ENCODE measurements at places on chromosomes 2 and 18. TPM values are rescaled to one million over a fixed set of nuclear protein-coding genes. Genes with fewer than 3 reads are reported as not detected.

DNA sequence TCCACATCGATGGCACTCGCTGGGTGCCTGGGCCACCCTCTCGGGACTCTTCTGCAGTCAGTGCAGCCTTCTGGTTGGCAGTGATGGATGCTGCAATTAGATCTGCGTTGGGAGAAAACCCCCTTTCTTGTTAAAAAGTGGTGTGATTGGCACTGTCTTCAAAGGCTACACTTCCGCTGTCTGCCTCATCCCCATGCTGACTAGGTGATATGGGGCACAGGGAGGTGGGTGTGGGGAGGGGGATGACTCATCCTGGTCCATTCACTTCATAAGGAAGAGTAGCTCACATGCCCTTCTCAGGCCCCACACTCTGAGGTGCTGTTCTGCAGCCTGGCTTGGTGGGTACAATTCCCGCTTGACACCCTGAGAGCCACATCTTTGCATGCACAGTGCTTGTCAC is 77.4 kb downstream of the THNSL2 start:
- DNase-seq = no peak
- no peak overlapping the region for H3K4me3 ChIP-seq
- no peaks in the 10 kb centered on the region for H3K27me3 ChIP-seq

DNA sequence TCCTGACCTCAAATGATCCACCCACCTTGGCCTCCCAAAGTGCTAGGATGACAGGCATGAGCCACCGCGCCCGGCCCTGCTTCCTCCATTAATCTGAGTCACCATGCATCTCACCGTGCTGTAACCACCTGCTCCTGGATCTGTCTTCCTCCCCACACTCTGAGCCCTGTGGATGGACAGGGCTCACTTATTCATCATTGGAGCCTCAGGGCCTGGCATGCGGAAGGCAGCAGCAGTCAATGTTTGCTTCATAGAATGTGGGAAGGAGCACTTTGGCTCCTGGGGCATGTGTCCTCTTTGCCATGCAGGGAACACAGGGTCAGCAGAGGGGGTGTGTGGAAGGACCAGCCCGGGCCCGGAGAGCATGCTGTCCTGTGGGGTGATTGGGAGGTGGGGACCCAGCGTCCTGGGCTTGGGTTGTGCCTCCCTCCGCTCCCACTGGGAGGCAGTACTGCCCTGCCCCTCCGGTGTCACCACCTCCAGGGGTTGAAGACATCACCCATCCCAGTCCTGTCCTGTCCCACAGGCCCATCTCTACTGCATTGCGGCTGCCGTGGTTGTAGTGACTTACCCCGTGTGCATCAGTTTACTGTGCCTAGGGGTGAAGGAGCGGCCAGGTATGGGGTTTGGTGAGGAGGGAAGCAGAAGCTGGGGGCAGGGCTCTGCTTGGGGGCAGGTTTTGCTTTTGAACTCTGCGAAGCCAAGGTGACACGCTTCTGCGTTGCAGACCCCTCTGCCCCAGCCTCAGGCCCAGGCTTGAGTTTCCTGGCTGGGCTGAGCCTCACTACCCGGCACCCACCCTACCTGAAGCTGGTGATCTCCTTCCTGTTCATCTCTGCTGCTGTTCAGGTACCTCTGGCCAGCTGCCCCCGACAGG is 11.5 kb downstream of the MFSD2B start:
- no peaks in the 10 kb centered on the region for H3K27me3 ChIP-seq
- no peak overlapping the region for H3K4me3 ChIP-seq
- peaks cover 3% of the 10 kb centered on the region for H3K4me1 ChIP-seq

The LCT gene
- under 0.01 TPM for total RNA-seq

- DNase-seq = no peak
- H3K4me1 ChIP-seq = no peaks in the 10 kb centered on the region
- no peak overlapping the region for H3K27ac ChIP-seq
- H3K27me3 ChIP-seq = no peaks in the 10 kb centered on the region
- H3K36me3 ChIP-seq = no peaks in the 10 kb centered on the region
Measured at GRCh38 chr2:239715606-239716005, 309.5 kb downstream of the NDUFA10 start.

DNA sequence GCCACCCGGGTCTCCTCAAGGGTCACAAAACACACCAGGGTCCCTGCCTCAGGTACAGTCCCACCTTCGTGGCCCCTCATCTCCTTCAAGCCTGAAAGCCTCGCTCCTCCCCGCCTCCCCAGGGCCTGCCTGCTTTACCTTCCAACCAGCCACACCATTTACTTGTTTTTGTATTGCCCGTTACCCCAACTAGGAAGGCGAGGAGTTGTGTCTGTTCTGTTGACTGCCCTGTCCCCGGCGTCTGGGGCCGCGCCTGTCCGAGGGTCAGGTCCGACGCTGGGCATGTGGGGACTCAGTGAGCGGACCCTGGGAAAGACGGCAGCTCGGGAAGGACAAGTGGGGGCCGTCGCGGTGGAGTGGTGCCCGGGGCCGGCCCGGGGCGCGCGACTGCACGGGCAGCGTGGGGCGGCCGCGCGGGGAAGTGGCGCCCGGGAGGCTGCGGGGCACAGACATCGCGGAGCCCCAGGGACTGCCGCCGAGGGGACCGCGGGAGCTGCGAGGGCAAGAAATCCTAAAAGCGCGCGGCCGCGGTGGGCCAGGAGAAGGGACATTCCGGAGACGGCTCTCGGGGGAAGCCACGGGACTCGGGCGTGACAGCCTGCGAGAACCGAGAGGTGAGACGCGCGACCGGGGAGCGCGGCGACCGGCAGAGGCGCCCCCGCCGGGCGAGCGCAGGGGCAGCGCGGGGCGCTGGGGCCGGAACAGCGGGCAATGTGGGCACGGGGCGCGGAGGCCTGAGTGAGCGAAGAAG is 797 bp upstream of the GRHL1 start:
- H3K4me3 ChIP-seq = peak overlapping the region; percentile 65
- no peak overlapping the region for H3K27ac ChIP-seq
- no peaks in the 10 kb centered on the region for H3K36me3 ChIP-seq
- no peak for DNase-seq

GRCh38 chr2:202221873-202222272 is 16.5 kb downstream of the SUMO1 start:
- peaks cover 15% of the 10 kb centered on the region for H3K36me3 ChIP-seq
- H3K4me3 ChIP-seq = no peak overlapping the region
- H3K27ac ChIP-seq = peak overlapping the region; percentile 36
- peaks cover 4% of the 10 kb centered on the region for H3K4me1 ChIP-seq
- H3K27me3 ChIP-seq = no peaks in the 10 kb centered on the region

The TUBA4B gene
- not detected for total RNA-seq

The IL37 gene
- not detected for total RNA-seq

The AQP12A gene
- total RNA-seq = not detected

Data from IMR-90 (cell line).